ENCODE measurements at places on chromosomes 3 and 15.

- DNase-seq = no peak
Measured at GRCh38 chr15:70210076-70210475, 112.4 kb upstream of the TLE3 start.

DNA sequence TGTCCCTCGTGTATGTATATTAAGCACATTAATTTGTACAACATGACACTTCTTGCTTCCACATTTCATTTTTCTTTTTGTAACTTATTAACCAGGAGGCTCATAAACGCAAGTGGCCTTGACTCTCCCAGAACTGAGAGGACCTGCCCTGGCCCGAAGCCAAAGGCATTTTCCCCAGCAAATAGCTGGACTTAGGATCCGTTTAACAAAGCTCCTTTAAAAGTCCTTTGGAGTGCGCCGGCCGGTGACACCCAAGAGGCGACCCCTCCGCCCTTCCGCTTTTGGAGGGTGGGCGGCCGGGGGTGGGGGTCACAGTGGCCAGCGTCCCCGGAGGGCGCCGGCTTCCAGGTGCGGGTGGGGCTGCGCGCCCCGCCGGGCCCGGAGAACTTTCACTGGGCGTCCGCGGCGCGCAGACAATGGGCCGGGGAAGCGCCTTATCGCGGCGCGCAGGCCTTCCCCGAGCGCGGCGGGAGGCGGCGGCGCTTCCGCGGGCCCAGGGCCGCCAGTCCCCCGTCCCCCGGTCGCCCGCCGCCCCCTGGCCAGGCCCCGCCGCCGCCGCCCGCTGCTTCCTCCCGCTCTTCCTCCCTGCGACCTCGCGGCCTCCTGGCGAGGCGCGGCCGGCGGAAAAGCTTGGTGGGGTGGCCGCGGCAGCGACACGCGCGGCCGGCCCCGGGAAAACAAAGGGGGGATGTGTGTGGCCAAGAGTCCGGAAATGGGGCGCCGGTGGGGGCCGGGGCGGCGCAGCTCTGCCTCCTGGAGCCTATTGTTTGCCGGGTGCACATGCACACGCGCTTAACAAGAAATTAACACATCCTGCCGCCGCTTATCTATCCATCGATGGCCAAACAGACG is 613.4 kb downstream of the MCTP2 start:
- no peak for DNase-seq

- no peak for DNase-seq
Measured at GRCh38 chr3:37054370-37054769, 61.1 kb downstream of the MLH1 start.

GRCh38 chr3:167887096-167887495 is 151.6 kb downstream of the SERPINI1 start:
- no peak for DNase-seq

- no peak for DNase-seq
Measured at GRCh38 chr3:12722226-12722625, 36.8 kb downstream of the TMEM40 start.

DNA sequence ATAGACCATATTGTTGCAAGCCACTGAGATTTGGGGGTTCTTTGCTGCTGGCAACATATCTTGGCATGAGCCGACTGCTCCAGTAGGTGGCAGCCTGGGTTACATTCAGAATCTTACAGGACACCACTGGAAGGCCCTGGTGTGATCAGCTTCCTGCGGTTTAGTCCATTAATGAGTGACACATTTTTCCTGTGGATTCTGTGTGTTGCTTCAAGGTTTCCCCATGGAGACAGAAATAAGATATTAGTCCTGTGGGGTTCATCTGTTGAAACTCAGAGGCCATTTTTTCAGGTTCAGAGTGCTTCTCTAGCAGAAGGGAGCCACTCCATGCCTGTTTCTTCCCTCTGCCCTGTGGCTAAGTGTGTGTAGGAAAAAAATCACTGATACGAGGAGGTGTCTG is 116.2 kb downstream of the MFSD1 start:
- DNase-seq = peak; percentile 18

GRCh38 chr15:97683831-97684230 is 276.7 kb upstream of the ARRDC4 start:
- DNase-seq = no peak

GRCh38 chr3:85360742-85361387 is 402.1 kb downstream of the CADM2 start:
- DNase-seq = no peak

- no peak for DNase-seq
Measured at GRCh38 chr3:81793410-81793809, 32.0 kb upstream of the GBE1 start.

- DNase-seq = no peak
Measured at GRCh38 chr3:74135808-74136207, 478.7 kb downstream of the CNTN3 start.

GRCh38 chr15:91521548-91521947 is 332.0 kb upstream of the SLCO3A1 start:
- no peak for DNase-seq

DNA sequence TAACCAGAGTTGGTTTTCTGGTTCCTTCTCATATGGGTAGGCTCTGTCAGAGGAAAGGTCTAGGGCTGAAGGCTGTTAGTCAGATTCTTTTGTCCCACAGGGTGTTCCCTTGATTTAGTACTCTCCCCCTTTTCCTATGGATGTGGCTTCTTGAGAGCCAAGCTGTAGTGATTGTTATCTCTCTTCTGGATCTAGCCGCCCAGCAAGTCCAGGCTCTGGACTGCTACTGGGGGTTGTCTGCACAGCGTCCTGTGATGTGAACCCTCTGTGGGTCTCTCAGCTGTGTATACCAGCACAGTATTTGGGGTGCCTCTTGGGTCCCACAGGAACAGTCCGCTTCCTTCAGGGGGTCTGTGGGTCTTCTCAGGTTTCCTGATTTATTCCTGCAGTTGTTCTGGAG is 70.8 kb downstream of the PPP2R3A start:
- DNase-seq = no peak

GRCh38 chr3:179765396-179765795 is 112.6 kb downstream of the USP13 start:
- DNase-seq = no peak

DNA sequence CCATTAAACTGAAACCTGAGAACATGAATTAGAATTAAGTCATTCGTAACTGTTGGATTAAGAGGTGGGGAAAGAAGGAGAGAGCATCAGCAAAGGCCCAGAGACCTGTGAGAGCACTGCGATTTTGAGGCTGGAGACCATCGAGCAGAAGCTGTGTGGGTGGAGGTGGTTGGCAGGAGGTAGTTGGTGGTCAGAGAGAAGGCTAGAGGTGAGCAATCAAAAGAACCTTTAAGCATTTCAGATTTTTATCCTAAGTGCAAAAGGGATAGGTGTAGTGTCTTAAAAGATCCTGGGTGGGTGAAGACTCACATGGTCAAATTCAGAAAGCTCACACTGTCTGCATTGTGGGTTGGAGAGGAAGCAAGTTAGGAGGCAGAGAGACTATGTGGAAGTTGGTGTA is 65.1 kb upstream of the TEX264 start:
- DNase-seq = no peak

- no peak for DNase-seq
Measured at GRCh38 chr3:127389420-127389819, 101.6 kb upstream of the PRR20G start.

- no peak for DNase-seq
Measured at GRCh38 chr15:36527235-36528162, 51.9 kb upstream of the CDIN1 start.

DNA sequence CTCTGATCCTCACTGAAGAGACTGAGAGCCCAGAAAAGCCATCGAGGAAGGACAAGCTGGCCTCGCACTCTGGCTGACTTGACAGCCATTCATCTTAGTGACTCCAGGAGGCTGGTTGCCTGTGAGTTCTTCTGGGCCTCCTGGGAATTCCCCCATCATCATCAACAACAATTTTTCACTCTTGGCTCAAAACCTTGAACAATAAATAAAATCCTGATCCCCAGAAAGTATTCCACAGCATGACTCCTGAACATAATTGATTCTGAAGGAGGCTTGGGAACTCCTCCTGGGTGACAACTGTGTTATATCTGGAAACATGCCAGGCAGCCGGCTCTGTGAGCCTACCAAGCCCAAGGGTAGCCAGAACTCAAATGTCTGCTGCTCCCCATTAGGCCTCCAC is 188.6 kb downstream of the SHQ1 start:
- DNase-seq = no peak

DNA sequence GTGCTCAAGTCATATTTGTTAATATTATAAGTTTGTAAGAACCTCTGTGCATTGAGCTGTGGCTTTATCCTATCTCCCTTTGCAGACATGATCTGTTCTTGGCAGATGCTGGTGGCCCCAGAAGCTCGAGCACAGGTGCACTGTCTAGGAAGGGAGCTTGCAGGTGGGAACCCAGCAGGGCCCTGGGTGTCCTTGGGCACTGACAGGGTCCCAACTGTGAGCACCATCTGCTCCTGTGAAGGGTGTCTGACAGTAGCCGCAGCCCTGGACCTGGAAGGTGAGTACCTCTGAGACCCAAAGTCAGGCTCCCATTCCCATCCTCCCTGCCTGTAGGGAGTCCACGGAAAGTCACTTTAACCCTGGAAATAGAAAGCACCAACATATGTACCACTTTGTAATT is 2.4 kb upstream of the REC114 start:
- DNase-seq = no peak

- DNase-seq = no peak
Measured at GRCh38 chr3:183959214-183959613, 58.5 kb downstream of the ABCC5 start.

- no peak for DNase-seq
Measured at GRCh38 chr3:128697341-128697740, 28.6 kb upstream of the RAB7A start.

DNA sequence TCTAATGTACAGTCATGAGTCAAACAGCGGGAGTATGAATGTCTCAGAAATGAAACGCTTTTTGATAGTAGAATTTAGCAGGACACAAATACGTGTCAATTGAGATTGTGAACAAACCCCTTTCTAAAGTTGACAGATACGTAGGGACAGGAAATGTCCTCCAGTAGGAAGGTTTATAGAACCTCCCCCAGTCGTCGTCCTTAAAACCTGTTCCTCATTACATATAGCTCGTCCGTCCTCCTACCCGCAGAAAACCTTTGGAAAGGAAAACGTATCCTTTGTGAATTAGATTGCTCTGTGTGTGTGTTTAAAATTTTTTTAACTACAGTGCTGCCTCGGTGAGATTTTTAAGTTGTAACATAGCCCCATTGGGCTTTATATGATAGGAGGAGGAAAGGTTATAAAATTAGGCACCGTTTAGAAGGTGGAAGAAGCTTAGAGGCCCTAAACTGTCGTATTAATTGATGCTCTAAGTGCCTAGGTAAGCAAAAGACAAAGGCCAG is 4.1 kb downstream of the UBE2E1 start:
- no peak for DNase-seq

DNA sequence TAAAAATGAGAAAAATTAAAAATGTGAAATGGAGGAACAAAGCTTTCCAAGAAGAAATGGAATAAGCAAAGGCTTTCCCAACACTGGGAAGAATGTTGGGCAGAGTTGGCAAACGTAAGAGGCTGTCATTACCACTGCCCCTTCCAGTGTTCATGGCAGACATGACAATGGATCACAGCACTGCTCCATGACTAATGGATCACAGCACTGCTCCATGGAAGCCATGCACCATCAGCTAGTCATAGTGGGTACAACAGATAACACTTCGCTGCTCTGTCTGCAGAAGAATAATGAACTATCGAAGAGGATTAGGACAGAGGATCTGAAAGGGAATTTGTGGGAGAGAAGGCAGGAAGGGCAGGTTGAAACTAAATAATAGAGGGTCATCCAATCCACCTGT is 5.0 kb downstream of the CAV3 start:
- DNase-seq = no peak

DNA sequence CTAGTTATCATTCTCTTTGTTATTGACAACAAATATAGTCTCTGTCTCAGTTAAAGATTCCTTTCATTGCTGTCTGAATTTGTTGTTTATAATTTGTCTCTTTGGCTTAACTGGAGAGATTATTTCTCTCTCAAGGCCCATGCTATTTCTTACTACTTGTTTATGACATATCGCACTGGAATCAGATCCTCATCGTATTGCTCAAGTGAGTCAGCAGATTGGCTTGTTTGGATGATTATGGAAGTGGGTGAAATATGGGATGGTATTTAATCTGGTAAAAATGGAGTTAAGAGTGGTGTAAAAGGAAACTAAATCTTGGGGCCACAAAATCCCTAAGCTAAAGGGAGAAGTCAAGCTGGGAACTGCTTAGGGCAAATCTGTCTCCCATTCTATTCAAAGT is 613.1 kb downstream of the SI start:
- no peak for DNase-seq

- DNase-seq = no peak
Measured at GRCh38 chr3:49653621-49654020, 20.5 kb upstream of the APEH start.

GRCh38 chr15:35215093-35215492 is 130.0 kb upstream of the NANOGP8 start:
- DNase-seq = no peak

GRCh38 chr3:79314544-79314943 is 453.3 kb downstream of the ROBO1 start:
- no peak for DNase-seq

- DNase-seq = no peak
Measured at GRCh38 chr3:98784666-98785600, 21.8 kb downstream of the ST3GAL6 start.

DNA sequence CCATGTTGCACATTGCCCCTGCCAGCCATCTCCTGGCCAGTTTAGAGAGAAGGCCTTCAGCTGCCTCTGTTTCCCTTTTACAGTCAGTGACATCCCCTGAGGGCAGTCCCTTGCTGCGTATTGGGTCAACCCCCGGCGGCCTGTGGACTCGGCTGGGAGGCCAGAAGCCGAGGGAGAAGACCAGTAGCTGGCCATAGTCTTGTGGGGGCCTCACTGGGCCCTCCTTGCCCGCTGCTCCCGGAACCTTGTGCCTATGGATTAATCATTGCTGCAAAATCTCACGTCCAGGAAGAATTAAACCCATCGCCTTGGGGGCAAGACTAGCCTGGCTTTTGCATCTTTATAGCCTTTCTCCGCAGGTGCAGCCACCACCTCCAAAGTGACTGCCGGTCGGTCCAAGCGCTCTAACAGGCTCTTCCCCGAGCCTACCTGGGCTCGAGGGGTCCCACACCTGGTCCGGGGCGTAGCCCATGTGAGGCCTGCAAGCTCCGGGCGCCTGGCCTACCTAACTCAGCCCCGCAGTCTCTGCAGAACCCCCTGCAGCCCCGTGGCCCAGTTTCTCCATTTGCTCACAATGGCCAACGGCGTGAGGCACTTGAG is 870 bp upstream of the CHAC1 start:
- no peak for DNase-seq

DNA sequence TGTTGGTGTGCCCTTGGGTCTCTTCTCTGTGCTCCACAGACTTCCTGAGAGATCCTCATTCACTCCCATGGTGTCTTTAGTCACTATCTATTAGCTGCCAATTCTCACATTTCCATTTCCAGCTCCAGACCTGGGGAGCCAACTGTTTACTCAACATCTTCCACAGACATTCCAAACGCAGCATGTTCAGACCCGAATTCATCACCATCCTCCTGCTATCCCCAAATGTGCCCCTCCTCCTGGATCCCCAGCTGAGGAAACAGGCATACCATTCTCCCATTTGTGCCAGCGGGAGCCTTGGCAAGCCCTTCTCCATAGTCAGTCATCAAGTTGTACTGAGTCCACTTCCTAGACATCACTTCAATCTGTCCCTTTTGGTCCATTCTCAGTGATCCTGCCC is 67.1 kb downstream of the TAMM41 start:
- DNase-seq = no peak

GRCh38 chr3:16504242-16504641 is 9.3 kb downstream of the RFTN1 start:
- no peak for DNase-seq
